Cortex of kidney (tissue), 1 donor: ENCODE measurements at places on chromosomes 5 and 9.

DNA sequence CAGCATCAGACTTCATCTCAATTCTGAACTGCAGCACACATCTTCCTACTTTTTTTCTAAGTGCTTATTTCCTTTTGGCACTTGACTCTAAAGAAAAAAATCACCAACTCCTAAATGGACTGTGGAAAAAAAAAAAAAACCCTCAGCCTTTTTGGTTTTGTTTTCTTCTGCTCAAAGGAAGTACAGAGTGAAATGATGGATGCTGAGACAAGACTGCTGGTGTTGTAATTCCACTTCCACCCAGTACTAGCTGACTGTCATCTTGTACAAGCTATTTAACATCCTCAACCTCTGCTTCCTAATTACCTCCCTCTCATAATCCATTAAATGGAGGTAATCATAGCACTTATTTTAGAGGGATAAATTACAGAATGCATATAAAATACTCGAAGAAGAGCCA is 171.5 kb upstream of the GNA14 start:
- no peak for DNase-seq

DNA sequence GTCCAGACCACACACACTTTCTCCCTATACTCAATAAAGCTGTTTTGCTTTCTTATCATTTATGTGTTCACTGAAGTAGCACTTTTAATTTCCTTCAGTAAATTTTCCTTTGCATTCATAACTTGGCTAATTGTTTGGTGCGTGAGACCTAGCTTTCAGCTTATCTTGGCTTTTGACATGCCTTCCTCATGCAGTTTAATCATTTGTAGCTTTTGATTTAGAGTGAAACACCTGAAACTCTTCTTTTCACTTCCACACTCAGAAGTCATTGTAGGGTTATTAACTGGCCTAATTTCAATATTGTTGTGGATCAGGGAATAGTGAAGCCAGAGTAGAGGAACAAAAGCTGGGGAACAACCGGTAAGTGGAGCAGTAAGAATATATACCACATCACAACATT is 114.7 kb downstream of the ST8SIA4 start:
- no peak for DNase-seq

GRCh38 chr5:643811-644271 is 31.7 kb downstream of the CEP72 start:
- no peak for DNase-seq

DNA sequence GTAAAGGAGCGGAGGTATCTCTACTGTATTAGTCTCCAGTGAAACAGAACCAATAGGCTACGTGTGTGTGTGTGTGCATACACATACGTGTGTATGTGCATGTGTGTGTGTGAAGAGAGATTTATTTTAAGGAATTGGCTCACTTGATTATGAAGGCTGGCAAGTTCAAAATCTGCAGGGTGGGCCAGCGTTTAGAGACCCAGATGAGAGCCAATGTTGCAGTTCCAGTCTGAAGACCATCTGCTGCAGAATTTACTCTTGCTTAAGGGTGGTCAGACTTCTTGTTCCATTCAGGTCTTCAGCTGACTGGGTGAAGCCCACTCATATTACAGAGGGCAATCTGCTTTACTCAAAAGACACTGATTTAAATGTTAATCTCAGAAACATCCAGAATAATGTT is 119.2 kb downstream of the FGF18 start:
- no peak for DNase-seq

GRCh38 chr5:12315461-12315860 is 411.2 kb upstream of the CTNND2 start:
- DNase-seq, result no peak

DNA sequence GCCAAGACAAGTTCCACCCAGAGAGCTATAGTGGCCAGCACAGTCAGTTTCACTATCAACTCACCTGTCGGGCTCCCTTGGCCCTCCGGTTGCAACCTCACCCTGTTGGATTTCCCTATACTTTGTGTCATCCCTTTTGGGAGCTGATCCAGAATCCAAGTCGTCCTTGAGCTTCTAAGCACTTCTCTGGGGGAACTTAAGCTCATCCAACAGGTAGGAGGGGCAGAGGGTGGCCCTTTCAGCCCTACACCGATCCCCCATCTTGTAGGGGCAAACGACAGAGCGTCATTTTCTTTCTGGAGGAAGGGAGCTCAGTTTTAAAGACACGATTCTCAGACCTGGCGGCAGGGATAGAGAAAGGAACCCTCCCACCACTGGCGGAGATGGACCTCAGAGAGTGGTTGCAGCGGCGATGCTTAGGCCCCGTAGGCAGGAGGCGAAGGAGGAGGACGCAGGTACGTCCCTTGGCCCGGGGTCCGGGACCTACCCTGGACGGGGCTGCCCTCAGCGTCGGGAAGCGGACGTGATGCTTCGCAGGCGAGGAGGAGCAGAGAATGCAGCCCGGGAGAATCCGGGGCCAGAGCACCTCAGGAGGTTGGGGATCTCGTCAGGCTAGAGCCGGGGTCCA is 519 bp downstream of the ZER1 start:
- no peak for DNase-seq

DNA sequence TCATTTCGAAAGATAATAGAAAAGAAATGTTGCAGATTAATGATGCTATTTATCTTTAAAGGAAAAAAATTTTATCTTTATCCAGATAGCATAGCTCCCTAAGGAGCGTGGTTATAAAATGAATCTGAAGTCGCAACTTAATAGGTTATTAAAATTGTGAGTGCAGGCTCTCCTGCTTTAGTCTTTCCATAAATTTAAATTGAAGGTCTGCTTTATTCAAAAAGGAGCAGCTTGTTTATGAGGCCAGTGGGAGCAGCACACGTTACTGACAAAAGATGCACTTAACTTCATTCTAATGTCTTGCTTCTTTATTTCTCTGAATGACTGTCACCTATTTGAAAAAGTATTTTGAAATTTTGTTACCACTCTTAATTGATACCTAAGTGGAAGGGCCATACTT is 95.0 kb downstream of the ZCCHC7 start:
- no peak for DNase-seq
